NT2/D1 (cell line): ENCODE measurements at places on chromosomes 6 and 20.

GRCh38 chr6:106614166-106614565 lies 15.1 kb downstream of the RTN4IP1 start:
- no peak for DNase-seq

DNA sequence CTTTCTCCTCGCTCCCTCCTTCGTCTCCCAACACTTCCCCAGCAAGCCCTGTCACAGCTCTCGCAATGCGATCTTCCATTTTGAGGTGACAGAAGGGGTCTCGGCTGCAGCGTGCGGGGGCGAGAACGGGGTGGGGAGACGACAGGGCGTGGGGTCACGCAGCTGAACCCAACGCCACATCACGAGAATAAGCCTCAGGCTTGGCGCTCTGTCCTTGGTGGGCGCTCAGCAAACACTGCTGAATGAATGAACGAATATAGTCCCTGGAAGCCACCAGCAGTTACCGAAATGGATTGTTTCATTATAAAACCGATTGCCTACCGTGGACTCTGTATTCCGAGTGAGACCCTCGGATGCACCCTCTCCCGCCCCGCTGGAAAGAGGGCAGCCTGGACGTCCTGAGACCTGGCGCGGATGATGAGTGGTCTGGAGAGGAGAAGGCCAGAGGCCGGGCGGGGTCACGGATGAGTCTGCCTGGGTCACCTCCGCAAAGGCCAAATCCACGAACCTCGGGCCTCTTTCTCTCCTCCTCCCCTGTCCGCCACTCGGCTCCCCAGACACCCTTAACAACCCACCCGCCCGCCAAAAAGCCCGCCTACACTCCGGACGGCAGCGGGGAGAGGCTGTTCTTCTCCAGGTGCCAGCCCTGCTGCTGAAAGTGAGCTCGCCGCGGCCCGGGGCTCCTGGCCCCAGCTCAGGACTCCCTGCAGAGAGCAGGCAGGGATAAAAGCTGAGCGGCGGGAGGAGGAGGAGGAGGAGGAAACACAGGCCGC lies 3.7 kb downstream of the NRN1 start:
- no peak for DNase-seq

DNA sequence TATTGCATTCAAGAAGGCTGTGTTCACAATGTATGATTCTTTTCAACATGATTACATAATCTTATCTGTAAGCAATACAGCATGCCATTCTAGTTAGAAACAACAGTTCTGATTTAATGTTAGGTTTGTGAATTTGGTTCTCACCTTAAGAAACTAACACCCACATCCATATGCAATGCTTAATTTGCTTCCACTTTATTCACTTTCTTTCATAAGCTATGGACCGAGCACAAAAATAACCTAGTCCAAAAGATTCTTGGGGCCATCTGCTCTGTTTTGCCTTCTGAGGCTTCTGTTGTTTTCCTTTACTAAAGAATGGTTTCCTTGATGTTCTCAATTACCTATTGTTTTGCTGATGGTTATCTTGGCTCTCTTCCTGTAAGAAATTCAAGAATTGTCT lies 258.2 kb downstream of the EYS start:
- no peak for DNase-seq

DNA sequence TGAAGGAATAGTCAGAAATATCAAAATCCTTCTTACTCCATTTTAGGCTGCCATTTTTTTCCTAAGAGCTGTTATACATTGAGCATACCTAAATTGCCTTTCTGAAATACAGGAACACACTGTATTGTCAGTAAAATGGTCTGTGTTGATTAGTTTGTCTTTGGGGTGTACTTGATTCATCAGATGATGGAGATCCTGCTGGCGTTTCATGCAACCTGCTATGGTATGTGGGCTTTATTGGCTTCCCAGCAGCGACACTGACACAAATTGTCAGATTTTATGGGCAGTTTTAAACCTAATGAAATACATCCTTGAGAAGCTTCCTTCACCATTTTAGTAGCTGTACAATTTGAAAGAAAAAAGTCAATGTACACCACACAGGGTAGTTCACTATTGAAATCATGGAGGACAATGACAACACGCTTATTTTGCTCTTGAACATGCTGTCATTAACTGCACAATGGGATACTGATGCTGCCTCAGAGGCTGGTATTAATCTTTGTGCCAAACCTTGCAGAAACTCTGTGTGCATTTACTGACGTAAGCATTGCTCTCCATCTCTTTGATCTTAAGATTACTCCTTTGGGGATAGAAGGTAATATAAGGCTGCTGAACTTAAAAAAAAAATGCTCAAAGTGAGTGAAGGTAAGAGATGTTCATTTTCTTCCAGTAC lies 124.9 kb downstream of the LAMA2 start:
- no peak for DNase-seq

- no peak for DNase-seq
Measured at GRCh38 chr6:92404281-92404680, 1015.1 kb downstream of the EPHA7 start.

DNA sequence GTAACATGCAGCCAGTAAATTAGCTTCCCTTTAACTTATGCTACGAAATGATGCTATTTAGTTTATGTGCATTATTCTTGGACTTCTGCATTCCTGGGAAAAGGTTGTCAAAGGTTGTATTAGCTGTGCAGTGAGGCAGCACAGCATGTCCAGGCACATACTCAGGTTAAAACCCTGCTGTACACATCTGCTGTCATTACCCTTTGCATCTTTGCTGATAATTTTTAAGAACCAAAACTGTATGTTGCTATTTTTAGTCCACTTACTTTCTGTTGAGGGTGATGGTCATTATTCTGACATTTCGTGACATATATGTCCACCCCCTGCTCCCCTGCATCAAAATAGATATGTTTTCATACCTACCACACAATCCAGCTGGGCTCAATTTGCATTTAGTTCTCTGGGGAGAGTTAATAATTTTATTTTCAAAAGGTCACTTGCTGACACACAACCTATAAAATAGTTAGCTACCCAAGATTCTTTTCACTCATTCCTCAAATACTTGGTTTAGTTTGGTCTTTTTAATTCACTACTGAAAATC lies 142.5 kb upstream of the SPACA1 start:
- DNase-seq = no peak

DNA sequence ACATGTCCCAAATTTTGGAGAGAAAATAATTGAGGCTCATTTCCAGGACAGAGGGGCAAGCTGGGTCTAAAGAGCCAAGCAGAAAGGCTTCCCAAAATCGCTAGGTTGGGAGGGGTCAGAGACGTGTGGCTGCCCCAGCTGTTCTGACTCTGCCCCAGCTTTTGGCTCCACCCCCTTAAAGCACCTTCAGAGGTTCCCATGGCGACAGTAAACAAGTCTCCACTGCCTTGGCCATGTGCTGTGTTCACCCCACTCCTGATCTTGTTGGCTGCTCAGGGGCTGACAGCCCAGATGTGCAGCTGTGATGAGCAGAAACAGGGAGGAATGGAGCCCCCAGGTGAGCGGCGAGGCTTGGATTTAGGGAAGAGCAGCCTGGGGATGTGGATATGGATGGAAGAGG lies 72.8 kb upstream of the SPTLC3 start:
- DNase-seq = no peak

GRCh38 chr6:132725471-132725870 lies 11.6 kb upstream of the VNN1 start:
- DNase-seq = no peak

DNA sequence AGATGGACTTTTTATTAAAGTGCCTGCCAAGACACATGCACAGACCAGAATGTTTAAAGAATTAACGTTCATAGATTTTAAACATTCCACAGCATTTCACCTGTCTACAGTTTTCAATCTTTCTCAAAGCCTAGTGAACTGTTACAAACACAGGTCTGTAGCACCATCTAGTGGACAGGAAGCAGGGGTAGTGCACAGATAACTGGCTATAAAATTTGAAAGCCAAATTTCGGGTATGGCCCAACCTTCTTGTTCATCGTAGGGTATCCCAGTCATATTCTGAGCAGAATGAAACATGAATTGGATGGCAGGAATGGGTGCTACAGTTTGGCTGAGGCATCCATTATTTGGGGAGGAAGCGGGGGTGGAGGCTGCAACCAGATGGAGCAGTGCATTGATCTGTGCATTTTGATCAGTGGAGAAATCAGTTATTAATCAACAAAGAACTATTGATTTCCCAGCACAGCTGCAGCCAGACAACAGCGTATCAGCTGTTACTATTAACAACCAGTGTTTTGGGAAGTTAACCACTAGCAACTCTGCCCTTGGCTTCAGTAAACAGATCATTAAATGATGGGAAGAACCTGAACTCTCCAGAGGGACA lies 56.1 kb upstream of the B3GAT2 start:
- peak; percentile 22 for DNase-seq

GRCh38 chr20:35120012-35120701 lies 27.0 kb downstream of the EDEM2 start:
- DNase-seq = no peak

DNA sequence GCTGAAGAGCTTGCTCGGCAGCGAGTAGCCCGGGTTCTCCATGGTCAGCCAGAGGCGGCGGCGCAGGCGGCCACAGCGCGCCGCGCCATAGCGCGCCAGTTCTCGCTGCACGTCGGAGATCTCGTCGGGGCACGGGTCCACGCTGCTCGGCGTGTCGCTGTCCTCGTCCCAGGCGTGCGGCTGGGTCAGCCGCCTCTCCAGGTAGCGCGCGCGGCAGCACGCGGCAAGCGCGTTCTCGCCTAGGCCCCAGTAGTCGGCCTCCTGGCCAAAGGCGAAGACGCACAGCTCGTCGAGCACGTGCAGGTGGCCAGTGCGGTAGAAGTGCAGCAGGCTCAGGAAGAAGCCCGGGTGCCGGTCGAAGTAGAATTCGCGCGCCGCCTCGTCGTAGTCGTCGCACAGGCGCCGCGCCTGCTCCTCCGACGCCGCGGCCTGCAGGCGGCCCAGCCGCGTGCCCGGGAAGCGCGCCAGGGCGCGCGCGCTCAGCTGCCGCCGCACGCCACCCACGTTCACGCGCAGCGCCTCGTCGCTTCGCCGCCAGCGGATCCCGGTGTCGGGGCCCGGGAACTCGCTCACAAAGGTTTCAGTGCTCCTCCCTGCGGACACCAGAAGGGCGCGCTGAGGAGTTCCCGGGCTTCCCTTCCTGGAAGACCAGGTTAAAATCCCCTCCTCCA lies 2.7 kb downstream of the KCNS1 start:
- peak; percentile 58 for DNase-seq

GRCh38 chr20:19885939-19886660 lies 128.0 kb downstream of the RIN2 start:
- DNase-seq = no peak

GRCh38 chr6:39892490-39893129 lies 41.7 kb downstream of the MOCS1 start:
- no peak for DNase-seq
